ENCODE measurements at places on chromosomes 5 and 9. TPM values are rescaled to one million over a fixed set of nuclear protein-coding genes. Genes with fewer than 3 reads are reported as not detected.

- no peak for DNase-seq
These were observed 218.9 kb downstream of the MAT2B start for GRCh38 chr5:163724305-163724704.

- no peak for DNase-seq
These were observed 38.8 kb downstream of the STC2 start for GRCh38 chr5:173289372-173289771.

DNA sequence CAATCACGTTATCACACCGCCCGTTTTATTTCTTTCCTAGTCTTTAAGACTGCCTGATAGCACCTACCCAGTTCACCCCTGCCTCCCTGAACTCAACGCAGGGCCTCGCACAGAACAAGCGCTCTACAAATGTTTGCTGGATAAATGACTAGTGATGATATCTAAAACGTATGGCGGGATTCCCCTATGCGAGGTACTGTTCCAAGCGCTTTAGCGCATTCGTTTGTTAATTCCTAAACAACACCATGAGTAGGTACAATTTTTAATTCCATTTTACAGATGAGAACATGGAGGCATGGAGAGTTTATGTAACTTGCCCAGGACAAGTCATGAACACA lies 6.6 kb downstream of the POU4F3 start:
- DNase-seq, result no peak

- DNase-seq, result no peak
These were observed 3.1 kb upstream of the CAMLG start for GRCh38 chr5:134735243-134735642.

DNA sequence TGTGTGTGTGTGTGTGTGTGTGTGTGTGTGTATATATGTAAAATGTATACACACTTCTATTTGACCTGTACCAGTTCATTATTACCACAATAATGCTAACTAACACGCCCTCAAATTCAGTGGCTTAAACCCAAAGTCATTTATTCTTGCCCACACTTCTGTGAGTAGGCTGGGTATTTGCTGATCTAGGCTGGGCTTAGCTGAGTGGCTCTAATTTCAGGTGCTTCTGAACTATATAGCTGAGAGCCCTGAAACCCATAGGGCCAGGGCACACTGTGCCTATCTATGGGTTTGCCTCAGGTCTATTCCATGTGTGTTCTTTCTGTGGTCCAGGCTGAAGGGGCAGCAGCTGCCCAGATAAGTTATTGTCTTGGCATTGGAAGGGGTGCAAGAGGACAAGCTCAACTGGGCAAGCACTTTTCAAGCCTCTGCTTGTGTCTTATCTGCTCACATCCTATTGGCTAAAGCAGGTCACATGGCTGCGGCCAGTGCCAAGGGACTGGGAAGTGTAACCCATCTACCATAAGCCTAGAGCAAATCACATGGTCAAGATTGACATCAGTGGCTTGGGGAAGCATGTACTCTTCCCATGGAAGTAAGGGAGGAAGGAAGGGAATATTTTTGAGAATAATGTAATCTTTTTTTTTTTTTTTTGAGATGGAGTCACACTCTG lies 139.9 kb downstream of the PALM2AKAP2 start:
- DNase-seq, result no peak

DNA sequence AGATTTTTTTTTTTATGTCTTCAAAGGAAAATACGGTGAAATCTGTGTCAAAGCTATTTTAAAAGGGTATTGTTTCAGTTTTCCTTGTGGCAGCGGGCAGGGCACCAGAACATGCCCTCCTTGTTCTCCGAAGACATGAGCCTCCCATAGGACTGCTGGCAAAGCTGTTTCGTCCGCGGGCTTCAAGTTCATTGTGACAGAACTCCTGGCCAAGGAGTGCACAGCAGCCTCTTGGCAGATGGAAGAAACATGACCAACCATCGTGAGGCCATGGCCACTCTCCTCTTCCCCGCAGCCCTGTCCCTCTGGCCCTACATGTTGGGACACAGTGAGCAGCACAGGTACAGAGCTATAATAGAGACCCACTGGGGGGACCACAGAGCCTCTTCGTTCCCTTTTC lies 99.5 kb downstream of the AOPEP start:
- no peak for DNase-seq

DNA sequence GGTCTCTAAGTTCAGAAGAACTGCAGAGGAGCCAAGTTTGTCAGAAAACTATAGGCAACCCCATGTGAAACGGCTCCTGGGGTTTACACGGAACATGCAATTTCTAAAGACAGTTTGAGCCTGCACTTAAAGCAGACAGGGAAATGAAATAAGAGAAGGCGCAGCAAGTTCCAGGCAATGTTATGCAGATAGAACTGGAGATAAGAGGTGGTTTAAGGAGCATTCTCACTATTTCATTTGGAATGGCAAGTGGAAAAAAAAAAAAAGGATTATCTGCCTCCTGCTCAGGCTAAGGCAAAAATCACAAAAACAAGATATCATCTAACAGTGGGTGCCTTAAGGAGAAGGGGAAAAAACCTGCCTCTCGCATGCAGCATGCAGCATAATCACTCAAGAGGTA lies 2252.4 kb downstream of the MAT2B start:
- DNase-seq, result no peak

DNA sequence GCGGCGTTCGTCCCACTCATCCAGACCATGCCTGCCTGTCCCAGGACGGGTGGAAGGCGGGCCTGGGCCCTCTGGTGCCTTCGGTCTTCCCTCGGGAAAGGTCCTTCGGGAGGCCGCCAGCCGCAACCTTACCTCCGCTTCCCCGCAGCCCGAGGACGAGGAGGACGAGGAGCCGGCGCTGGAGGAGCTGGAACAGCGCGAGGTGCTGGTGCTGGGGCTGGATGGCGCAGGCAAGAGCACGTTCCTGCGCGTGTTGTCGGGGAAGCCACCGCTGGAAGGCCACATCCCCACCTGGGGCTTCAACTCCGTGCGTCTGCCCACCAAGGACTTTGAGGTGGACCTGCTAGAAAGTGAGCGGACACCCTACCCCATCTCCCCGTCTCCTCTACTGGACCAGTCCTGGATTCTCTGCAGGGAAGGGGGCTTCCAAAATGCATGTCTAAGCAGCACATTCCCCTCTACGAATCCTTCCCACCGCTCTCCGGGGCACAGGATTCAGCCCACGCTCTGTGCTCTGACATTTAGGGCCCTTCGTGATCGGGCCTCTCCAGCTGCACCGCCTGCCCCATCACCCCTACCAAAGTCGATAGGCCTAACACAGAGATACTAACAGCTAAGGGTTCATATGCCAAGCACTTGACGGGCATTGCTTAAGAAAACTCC lies 1.1 kb downstream of the ARL10 start:
- DNase-seq, result no peak

GRCh38 chr5:77213601-77214000 lies 3.1 kb downstream of the PDE8B start:
- no peak for DNase-seq

- DNase-seq, result no peak
These were observed 754.3 kb upstream of the GRAMD2B start for GRCh38 chr5:125668884-125669283.

DNA sequence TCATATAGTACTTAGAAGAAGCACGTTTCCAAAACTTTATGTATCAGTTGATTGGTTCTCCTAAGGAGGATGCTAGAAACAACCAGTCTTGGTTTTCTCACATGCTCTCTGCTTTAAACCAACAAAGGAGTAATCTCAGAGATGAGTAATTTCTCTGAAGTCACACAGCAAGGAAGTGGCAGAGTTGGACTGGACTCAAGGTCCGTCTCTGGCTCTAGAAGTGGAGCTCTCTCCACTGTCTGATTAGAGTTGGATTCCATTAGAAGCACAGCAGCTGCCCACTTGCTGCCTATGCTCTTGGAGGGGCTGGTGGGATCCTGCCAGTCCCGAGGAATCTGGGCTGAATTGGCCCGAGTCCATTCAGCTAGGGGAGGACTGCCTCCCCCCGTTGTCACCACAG lies 21.0 kb downstream of the RALGPS1 start:
- no peak for DNase-seq

DNA sequence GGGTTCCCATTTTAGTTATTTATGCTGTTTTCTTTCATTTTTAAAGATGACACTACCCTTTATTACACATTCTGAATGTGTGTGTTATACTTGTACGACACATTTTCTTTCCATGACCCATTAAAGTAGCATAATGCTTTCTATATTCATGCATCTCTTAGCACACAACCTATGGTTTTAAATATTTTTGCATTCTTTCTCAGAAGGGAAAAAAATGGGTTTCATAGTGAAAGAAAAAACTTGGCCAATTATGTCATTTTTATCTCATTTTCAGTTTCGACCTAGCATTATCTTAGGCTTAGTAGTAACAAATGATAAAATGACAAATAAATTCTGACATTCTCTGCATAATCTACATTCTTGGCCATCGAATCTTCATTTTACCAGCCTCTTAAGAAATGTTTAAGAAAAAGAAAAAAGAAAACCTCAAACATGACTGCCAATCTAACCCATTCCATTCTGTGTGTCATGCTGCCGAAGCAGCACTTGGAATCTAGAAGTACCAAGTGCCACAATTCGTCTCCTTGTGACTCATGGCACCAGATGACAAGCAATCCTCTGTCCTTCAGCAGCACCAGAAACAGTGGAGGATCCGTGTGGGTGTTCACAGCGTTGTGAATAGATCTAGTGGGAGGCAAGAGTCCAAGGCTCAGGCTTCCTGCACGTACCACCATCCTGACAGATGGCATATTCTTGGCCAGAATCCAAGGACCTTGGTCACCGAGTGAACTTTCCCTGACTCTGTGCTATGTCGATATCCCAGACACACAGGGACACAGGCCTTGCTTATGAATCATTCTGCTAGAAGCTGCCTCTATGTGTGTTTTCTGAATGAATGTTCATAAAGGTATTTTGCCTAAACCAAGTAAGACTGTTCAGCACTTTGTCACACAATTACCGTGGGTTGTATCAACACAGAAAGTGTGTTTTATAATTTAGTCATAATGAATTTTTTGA lies 502.7 kb downstream of the NR2F1-AS1 start:
- no peak for DNase-seq

- no peak for DNase-seq
These were observed 5.7 kb upstream of the NOTCH1 start for GRCh38 chr9:136551401-136552116.

DNA sequence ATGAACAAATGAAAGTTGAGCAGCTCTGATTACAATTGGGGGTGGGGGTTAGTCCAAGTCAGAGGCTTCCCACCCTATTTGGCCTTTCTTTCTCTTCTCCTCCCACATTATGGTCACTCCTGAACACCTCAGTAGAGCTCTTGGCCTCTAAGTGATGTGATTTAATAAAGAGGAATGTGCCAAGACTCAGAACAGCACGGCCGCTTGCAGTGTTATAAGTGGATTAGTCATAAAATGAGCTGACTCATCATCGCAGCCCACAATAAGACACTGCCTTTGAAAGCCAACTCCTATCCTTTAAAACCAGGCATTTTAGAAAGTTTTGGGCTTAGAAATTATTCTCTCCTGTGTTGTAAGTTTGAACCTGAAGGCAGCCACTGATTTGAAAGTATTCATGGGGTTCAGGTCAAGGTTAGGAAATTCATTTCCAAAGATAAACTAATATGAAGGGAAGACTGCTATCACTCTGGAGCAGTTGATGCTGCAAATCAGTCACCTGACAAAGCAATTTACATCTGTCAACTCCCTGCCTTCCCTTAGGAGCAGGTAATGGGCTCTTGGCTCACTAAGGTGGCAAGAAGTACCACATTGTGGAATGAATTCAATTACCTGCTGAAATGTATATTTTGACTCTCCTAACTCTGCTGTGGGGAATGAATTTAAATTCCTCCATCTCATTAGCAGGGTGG lies 283.6 kb upstream of the NMUR2 start:
- no peak for DNase-seq

DNA sequence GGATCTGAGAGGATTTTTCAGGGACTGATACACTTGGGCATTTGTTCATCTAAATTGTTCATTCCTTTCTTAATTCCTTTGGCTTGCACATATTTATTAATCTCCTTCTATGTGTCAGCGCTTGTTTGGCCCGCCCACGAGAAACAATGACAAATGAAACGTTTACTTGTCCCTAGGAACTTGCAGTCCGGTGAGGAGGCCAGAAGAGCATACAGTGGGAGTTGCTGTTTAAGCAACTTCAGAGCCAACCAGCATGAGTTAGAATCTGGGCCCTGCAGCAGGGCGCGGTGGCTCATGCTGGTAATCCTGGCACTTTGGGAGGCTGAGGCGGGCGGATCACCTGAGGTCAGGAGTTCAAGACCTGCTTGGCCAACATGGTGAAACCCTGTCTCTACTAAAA lies 18.8 kb downstream of the FBXL7 start:
- DNase-seq, result no peak

GRCh38 chr5:151895660-151896030 lies 29.0 kb downstream of the GLRA1 start:
- no peak for DNase-seq

GRCh38 chr9:93994132-93994531 lies 39.0 kb upstream of the BARX1 start:
- DNase-seq, result no peak

- no peak for DNase-seq
These were observed 395.1 kb upstream of the CCNH start for GRCh38 chr5:87807783-87808182.

DNA sequence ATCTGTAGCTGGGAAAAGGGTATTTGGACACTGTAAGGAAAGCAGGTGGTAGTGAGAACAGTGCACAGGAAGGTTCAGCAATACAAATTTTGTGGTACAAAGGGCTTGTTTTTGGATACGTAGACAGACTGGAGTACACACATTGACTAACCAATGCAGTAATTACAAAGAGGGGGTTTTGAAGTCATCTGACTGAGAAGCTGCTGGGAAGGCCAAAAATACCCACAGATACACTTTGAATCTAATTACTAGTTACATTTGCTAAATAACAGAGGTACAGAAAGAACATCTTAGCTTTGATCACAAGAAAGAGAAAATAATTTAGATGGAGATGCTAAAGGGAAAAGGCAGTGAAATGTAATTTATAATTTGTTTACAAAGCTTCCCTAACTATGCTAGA lies 45.9 kb downstream of the PKD2L2 start:
- DNase-seq, result no peak

GRCh38 chr9:13479096-13479495 lies 199.6 kb upstream of the MPDZ start:
- DNase-seq, result no peak

GRCh38 chr5:94442991-94443390 lies 175.4 kb downstream of the KIAA0825 start:
- no peak for DNase-seq

The CCDC152 gene
- 3.4 TPM for total RNA-seq

The TMEM161B gene
- total RNA-seq, result 25.9 TPM

The PCSK5 gene
- total RNA-seq, result 1.2 TPM

The ACOT12 gene
- not detected for total RNA-seq

The ADGRD2 gene
- not detected for total RNA-seq

The AFAP1L1 gene
- not detected for total RNA-seq

The OR1J2 gene
- not detected for total RNA-seq

The ZNF354C gene
- total RNA-seq, result 6.0 TPM

All from activated CD4-positive, alpha-beta memory T cell treated with anti-CD3 and anti-CD28 coated beads, Interleukin-2, amount 10 ng/mL, durations not matched to agents 7 days and 5 days (primary cell).